ENCODE measurements at places on chromosomes 16 and 17.

DNA sequence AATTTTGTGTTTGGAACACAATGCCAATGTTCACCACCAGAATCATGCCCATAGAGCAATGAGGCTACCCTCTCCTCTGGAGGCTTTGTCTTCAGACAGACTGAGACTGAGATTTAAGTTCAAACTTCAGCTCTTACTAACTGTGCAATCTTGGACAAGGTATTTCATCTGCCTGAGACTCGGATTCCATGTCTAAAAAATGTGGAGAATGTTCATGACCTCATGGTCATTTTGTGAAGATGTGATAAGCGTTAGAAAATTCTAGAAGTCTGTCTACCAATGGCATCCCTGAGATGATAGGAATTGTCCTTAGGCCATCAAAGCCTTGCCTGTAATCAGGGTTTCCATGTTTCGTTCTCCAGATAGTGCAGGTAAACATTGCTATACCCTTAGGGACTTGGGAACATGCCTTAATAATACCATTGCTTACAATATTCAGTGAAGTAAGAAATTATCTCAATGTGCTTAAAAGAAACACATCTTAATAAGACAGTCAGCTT lies 388.2 kb upstream of the MAF start:
- no peak for DNase-seq

DNA sequence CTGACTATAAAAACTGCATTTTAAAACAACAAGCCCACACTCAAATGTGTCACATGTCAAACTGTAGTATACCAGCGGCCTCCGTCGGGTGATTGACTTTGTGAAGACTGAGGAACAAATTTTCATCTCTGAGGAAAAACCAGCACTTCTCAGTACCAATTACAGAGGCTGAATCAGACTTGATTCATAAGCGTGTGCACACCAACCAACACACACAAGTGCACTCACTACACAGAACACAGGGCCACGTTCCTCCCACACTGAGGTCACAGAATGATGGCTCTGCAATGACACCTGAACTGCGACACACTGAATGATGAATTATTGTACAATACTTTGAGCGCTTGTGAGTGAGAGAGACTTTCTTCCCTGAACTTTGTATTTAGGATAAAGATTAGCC lies 29.6 kb downstream of the XPO6 start:
- no peak for DNase-seq

GRCh38 chr17:74599448-74599939 lies 7.4 kb upstream of the CD300LD start:
- no peak for DNase-seq

DNA sequence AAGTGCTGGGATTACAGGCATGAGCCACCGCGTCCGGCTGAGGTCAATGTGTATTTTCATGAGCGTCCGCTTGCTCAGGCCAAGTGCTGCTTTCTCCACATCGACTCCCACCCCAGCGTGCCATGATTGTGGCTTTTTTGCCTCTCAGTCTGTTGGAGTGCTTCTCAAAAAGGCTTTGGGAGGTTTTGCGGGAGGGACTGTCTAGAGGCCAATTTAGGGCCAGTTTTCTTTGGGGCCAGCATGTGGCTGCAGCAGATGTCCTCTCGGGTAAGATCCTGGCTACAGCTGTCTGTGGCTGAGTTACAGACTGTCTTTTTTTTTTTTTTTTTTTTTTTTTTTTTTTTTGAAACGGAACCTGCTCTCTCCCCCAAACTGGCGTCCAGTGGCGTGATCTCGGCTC lies 6.5 kb downstream of the C16orf90 start:
- DNase-seq, result no peak

DNA sequence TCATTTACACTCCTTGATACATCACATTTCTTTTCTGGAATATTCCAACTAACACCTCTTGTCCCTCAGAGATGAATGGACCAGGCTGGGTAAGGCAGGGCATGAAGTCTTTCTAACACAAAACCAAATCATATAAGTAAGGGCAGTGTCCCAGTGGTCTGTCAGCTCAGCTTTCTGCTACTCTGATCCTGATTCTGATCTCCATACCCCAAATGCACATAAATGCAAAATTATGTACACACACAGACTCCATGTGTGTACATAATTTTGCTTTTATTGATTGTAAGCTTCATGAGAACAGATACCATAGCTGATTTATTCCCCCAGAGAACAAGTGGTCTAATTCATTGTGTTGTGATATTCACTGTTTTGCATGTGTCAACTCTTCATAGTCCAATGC lies 47.9 kb downstream of the NOG start:
- DNase-seq, result no peak

DNA sequence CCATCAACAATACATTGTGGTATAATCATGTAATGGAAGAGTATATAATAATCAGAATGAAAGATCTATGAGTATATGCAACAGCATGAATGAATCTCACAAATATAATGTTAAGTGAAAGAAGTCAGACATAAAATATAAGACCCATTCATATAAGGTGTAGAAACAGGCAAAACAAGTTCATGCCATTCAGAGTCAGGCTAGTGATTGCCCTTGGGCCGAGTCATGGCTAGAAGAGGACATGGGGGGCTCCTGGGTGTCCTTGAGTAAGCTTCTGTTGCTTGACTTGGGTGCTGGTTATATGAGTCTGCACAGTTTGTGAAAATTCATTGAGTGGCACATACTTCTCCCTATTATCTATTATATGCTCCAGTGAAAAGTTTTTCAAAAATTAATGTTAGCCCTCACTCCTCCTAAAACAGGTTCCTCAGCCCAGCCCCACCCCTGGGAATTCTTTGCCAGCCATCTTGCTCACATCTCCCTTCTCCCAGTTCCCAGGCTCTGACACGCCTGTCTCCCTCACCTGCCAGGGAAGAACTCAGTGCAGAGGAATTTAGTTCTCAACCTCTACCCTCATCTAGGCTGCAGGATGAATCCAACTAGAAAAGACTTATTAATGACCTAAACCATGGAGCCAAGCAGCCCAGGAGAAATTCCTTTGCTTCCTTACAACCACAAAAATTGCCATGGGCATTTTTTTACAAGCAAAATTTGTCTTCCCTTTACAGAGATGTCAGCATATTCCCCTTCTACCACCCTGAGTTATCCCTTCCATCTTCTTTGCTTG lies 52.4 kb upstream of the NFAT5 start:
- no peak for DNase-seq

- no peak for DNase-seq
Observed at GRCh38 chr17:31494259-31495021, 103.0 kb downstream of the RAB11FIP4 start.

DNA sequence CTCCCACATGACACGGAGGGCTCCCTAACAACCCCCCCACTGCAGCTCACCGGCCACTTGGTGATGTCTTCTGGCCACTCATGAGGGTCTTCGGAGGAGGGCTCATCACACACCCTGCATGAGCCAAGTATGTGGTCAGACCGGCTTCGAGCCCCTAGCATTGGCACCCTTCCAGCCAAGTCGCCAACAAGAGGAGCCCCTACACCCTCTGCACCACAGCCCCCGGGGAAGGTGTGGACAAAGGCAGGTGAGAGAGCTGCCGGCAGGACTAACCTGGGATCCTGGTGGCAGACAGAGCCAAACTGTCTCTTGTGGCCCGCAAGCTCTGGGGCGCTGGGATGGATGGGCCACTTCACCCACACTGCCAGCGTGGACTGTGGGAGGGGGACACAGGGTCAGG lies 6.5 kb downstream of the SNRNP25 start:
- DNase-seq, result no peak

GRCh38 chr17:2123375-2124251 lies 68.7 kb downstream of the HIC1 start:
- DNase-seq, result no peak

GRCh38 chr16:68375801-68376536 lies 65.2 kb downstream of the PRMT7 start:
- DNase-seq, result no peak

All from C1 segment of cervical spinal cord (tissue), 14 donors.